ENCODE measurements at places on chromosomes 1 and 21.

- no peak for DNase-seq
These were observed 23.6 kb downstream of the TMEM201 start for GRCh38 chr1:9612162-9612845.

GRCh38 chr1:156667968-156668709 lies 9.1 kb downstream of the NES start:
- no peak for DNase-seq

DNA sequence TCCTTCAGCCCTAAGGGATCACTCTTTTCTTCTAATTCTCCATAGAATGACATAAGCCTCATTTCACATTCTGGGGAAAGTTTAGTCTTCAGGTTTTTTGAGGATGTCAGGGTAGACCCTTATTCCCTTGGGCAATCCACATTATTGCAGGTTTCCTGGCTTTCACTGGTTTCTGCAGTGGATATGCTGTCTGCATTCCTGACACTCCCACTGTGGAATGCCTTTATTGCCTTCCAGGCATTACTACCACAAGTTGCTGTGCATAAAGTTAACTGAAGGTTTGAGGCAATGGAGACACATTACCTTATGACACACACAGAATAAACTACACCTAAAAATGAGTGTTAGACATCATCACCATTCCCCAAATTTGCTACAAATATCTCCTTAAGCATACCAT lies 12.7 kb downstream of the FASLG start:
- DNase-seq = no peak

DNA sequence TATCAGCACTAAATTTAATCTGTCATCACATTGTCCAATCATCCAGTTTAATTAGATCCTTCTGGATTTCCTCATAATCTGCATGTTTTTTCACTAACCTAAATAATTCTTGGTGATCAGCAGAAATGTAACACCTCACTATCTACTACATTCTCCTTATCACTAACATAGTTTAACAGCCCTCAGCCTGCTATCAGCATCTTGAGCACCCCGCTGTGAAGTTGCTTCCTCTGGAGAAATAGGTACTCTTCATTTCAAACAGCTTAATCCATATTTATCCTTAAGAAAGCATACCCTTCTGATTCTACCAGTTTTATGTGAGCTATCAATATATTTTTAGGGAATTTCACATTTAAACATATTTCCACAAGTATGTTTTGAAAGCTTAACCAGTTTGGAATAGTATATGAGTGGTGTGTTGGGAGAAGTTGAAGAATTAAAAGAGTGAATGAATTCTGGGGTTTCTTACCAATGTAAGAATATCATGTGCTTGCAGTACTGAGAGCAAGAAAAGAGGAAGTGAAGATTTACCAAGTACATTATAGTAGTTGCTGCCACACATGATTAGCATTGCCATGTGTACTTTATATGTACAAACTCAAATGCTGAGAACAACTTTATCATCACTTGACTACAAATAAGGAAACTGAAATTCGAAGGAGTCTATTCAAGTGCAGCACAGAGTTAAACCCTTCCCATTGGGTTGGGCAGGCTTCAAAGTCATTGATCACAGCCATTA lies 771.1 kb upstream of the ADGRL4 start:
- no peak for DNase-seq

DNA sequence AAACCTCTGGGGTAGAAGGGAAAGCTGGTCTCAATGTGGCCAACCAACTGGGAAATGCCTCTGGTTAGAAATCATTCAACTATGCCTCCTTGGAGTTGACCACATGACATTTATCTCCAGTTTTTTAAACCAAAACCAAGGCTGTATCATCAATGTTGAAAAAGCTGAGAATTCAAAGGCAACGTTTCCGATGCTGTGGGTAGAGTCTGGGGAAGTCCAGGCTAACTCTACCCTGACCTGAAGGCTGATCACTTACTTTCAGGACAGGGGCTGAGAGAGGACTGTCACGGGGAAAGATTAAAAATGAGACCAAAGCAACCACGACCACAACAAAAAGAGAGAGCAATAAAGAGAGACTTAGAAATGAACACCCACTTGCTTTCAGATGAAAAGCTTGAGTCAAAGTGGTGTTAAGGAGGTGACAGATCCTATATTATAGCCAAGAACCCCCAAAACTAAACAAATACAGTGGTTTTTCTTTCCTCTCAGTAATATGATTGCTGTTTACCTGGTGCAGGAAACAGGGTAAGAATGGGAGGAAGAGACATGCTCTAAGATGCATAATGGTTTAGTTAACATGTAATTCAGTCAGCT lies 90.8 kb upstream of the TNFSF4 start:
- DNase-seq = no peak

DNA sequence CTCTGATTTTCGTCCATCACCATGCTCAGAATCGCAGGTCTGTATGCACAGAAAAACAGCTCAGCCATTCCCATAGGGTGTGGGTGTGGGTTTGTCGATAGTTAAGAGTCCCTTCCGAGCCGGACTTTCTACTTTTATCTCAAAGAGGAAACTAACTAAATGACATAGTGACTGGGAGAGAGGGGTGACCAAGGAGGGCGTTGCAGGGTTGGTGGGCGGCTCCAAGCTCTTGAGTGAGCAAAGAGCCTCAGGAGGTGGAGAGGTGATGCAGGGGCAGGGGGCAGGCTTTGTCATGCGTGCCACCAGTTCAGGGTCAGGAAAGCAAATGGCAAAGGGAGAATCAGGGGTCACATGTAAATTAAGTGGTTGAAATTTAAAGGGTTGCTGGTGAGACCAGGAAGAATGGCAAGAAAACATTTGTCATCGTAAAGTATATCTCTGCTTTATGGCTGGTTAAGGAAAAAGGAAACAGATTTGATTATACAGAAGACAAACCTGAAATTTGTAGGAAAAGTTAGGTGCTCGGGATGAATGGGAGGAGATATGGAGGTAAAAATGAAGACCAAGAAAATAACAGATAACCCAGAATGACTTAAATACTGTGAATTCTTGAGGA lies 249.0 kb downstream of the SETD4 start:
- DNase-seq = no peak

DNA sequence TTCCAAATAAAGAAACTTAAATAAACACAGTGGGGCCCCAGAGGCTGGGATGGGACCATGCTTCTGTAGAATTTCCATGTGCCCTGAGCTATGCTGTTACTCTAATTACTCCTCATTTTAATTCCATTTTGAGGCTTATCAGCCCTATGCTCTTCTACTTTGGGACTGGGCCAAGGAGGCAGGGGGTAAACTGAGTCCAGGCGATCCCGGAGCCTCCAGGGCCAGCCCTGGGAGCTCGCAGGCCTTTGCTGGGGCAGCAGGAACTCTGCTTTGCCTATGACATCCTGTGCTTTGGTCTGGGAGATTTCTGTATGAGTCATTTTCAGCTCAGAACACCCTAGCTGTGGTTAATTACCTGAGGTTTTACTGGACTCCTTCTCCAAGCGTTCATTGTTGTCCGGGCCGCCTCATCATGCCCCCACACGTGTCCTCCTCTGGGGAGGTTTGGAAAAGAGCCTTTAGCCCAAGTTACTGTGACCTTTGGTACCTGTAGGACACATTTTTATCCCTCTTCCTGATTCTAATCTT lies 95.7 kb downstream of the RHOU start:
- DNase-seq = no peak

DNA sequence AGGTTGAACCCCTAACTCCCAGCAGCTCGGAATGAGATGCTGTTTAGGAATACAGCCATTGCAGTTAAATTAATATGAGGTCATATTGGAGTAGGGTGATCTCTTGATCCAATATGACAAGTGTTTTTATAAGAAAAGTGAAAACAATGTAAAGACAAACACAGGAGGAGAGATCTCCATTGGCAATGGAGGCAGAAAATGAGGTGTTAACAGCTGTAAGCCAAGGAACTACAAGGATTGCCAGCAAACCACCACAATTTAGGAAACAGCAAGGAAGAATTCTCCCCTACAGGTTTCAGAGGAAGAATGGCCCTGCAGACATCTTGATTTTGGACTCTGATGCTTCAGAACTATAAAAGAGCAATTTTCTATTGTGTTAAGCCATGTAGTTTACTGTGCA lies 774.3 kb downstream of the MRPL39 start:
- no peak for DNase-seq

DNA sequence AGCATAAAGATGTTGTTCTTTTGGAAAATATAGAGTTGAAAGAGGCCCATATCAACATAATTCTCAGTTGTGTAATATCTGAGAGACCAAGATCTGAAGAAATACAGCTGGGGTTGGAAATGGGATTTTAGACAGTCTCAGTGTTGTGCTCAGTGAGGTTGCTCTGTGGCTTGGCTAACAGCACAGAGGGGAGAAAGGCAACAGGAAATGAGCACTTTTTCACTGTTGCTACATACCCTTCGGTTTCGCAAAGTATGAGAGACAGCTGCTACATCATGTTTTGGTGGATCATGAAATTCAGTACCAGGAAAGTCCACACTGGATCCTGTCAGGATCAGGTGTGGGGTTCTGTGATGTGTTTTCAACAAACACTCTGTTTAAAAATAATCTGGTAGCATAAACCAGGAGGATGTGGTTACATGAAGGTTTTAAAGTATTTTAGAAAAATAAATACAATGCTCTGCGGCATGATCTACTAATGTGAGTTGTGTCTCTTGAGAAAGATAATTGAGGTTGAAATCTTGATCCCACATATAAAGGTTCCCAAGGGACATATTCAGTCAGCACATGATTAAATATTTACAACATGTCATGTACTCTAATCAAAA lies 7.0 kb upstream of the GPR88 start:
- DNase-seq = no peak

DNA sequence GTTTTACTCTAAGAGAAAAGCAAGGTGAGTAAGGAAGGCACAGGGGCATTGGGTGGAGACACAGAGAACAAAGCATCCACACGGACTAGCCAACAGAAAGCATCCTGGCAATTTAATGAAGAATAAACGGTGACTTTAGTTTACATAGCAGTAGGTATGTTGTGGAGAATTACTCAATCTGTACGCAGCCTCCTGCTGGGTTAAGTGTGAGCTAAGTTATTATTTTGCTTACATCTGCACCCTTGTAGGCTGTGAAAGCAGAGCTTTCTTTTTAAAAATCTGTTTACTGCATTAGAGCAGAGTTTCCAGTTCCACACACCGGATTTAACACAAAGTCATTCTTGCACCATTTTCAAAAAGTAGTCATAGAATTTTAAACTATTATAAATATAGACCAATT lies 144.5 kb downstream of the AKT3 start:
- no peak for DNase-seq

DNA sequence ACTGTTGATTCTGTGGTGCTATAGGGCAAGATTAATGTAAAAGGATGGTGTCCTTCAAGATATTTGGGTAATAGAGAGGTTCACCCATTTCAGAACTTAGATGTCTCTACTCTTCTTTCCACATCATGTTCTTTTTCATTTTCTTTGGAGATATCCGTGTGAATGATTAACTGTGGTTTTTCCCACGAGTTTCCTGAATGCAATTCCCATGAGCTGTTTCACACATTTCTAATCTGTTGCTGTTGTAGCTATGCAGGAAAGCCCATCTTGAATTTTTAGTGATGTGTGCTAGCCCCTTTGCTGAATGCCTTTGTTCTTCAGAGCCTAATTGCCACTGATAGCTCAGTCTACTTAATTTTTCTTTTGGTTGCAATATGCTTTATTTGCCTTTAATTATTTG lies 27.6 kb downstream of the SNX27 start:
- DNase-seq = no peak

DNA sequence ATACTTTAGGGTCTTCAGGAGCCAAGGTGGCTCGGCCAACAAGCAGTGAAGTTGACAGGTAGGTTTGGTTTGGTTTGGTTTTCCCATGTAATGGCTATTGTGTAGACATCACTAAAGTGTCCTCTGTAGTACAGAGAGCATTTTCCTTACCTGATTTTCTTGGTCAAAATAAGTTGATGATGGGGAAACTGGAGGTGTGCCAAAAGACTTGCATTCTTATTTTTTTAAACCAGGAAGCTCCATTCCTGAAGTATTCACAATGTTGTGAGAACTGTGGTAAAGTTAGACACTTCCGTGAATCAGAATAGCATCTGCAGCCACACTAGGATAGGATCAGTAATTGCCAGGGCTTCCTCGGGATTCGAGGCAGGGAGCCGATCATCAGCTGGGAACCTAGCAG lies 2.9 kb downstream of the ZBTB37 start:
- no peak for DNase-seq

DNA sequence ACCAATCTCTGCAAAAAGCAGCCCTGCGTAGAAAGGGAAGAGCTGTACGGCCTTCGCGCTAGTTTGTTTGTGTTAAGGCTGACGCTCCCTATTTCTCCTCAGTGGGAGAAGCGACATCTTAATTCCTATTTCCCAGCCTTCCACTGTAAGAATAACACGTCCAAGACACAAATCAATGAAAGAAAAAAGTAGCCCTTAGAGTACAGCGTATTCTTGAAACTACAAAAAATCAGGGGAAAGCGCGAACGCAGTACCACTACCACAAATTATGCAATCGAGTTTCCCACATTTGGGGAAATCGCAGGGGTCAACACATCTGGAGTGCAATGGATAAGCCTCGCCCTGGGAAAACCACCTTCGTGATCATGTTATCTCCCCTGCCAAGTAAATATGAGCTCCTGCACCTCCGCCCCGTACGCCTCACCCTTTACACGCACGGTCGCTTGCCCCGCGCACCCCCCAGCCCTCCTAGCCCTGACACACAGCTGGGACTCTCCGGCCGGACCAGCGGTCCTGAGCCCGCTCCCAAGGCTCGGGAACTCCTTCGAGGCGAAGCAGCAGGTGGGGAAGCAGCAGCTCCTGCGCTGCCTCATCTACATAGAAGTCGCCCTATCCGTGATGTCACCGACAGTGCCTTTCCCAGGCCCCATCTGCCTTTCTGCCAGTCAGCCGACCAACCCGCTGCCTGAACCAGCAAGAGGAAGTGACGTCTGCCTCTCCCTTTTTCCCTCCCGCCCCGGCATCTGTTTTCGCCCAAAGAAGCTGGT lies 94.7 kb downstream of the PPIAL4G start:
- DNase-seq = peak; percentile 52

- DNase-seq = no peak
These were observed 77.8 kb upstream of the ZNF281 start for GRCh38 chr1:200487650-200488049.

- no peak for DNase-seq
These were observed 16.1 kb upstream of the TMEM240 start for GRCh38 chr1:1556505-1556904.

DNA sequence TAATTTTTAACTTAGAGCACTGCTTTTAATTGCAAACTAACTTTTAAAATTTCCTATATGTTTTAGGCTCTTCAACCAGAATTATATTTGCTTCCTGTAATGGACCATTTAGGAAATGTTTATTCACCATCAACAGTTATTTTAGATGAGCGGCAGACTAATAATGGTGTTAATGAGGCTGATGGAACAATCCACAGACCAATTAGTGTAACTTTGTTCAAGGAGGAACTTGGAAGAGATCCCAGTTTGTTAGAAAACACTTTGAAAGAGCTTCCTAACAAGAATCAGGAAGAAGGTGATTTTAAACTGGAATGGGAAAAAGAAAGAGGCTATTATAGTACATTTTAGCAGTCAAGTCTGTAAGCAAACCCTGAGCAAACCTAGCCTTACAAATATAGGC lies 19.4 kb upstream of the GNG5 start:
- no peak for DNase-seq

- DNase-seq = no peak
These were observed 1.0 kb upstream of the AK4 start for GRCh38 chr1:65146908-65147423.

- no peak for DNase-seq
These were observed 225.3 kb downstream of the MRPL39 start for GRCh38 chr21:25381936-25382452.

GRCh38 chr1:26145041-26145959 lies 13.6 kb upstream of the FAM110D start:
- peak; percentile 48 for DNase-seq

Data from stimulated activated CD4-positive, alpha-beta T cell treated with anti-CD3 and anti-CD28 coated beads, Interleukin-1b, Interleukin-23, amount 100 ng/mL, for 1 hour (primary cell).